ENCODE measurements at places on chromosomes 7 and 10. TPM values are rescaled to one million over a fixed set of nuclear protein-coding genes. Genes with fewer than 3 reads are reported as not detected.

The VWA2 gene
- polyA plus RNA-seq: 1.8 TPM

The OR2A7 gene
- polyA plus RNA-seq: 5.4 TPM

The CC2D2B gene
- polyA plus RNA-seq: 0.91 TPM

The SPDYE2 gene
- polyA plus RNA-seq: 3.2 TPM

The PIP gene
- not detected for polyA plus RNA-seq

The NOC3L gene
- 23.9 TPM for polyA plus RNA-seq

The UNCX gene
- polyA plus RNA-seq: 7.3 TPM

The LIPM gene
- polyA plus RNA-seq: not detected
